HT1080 (cell line): ENCODE measurements at places on chromosomes 5 and 9.
A peak's percentile ranks its signal among the peaks of the same experiment; 100 is the strongest.

- no peak for DNase-seq
Measured at GRCh38 chr9:91945277-91946085, 4.5 kb downstream of the ROR2 start.

DNA sequence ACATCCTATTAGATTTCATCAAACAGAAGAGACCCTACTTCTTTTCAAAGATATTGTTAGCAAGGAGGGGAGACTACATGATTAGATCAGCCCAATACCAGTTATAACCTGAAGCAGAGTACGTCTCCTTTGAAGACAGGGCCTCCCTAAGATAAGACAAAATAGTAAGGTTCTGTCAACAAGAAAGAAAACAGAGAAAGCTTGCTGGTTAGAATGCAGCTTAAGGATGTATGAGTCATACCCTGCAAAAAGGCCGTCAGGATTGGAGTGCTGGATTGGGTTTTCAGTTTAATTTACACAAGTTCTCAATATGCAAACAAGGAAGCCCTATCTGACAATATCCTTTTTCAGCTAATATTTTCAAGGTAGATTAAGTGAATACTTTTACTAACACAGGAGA, 1581.2 kb upstream of the WWC1 start:
- peak; percentile 37 for DNase-seq

- DNase-seq, result no peak
Measured at GRCh38 chr5:163880302-163880701, 374.9 kb downstream of the MAT2B start.

- peak; percentile 74 for DNase-seq
Measured at GRCh38 chr5:179623906-179624741, 653 bp upstream of the HNRNPH1 start.

DNA sequence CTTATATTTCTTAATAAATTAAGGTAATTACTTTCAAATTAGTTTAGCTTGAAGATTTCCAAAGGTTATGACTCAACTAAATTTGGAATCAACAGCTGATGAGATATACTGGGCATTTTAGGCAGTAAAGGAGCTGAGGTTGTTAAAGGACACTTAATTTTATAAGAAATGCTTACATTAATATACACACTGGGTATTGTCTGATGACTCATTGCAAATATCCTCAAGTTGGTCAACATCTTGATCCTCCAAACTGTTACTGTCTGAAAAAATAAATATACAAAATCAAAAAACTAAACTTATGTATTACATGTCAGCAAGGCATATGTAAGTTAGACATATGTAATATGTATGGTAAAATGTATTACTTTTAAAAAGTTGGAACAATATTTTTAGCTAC, 3.4 kb downstream of the GFM2 start:
- no peak for DNase-seq

DNA sequence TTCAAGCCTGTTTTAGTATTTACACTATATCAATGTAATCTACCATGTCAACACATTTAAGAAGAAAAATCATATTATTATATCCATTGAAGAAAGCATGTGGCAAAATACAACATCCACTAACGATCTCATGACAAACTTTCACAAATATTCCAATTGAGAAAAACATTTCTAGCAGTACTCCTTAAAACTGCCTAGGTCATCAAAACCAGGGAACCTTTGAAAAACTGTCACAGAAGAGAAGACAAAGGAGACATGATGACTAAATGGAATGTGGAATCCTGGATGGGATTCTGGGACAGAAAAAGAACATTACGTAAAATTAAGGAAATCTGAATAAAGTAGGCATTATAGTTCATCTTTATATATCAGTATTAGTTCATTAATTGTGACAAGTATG, 1091.3 kb upstream of the CDH6 start:
- no peak for DNase-seq

DNA sequence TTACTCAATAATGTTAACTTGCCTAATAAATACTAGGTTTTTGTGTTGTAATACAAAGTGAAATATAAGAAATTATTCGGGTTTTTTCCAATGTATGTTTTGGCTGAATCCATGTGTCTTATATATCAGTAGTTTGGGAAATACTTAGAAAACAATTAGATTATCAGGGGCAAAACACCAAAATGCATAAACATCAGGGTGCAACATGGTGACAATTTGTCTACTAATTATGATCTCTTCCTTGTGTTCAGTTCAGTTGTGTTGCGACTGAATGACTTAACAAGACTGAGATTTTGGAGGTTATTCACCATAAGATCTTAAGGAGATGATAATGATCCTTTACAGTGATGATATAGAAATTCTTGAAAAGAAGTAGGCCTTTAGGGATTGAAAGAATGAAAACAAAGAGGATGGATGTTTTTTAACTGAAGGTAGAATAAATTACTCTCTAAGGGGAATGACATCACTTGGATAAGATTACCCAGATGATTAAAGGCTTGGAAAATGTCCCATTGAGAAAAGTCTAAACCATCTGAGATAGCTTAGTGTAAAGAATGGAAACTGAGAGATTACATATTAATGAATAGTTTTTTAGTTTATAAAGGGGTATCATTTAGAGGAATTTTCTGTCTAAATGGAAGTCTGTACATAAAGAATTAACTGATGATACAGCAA, 415.8 kb downstream of the SPATA31D1 start:
- DNase-seq, result no peak

DNA sequence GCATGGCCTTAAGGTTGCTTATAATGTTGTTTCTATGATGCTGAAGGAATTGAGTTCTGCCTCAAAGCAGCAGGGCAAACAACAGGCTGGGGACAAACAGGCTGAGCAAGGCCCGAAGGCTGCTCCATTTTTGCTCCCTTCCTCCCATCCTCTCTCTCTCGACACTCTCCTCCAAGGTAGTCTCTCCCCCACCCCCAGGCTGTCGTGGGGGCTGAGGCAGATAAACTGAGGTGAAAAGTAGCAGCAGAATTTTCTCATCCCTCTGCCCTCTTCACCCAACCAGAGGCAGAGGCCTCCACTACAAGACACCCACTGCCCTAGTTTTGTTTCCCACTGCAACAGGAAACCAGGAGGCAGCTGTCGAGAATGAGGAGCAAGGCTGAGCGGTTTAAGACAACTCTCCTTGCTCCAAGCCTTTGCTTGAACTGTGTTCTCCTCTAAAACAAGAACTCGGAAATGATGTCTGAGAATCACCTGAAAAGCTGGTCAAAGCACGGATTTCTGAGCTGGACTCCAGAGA, 13.5 kb upstream of the GNA14 start:
- DNase-seq, result no peak

DNA sequence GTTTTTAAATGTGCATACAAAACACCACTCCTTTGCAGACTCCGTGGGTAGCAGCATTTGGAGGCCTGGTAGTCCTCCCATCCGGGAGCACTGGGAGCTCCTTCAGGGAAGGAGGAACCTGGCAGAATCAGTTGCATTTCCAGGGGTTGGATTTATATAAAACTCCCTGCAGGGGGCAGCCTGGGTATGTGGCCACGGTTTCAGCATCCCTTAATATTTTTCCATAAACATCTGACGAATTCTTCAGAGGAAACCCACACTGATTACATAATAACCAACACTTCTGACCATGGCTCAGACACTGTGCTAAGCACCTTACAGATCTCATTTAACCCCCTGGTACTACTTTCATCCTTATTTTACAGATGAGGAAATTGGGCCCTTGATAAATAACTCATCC, 6.1 kb upstream of the AFAP1L1 start:
- peak; percentile 68 for DNase-seq
